Activated T-cell treated with anti-CD3 and anti-CD28 coated beads, Interleukin-2, amount 50 U/mL, for 72 hours (primary cell): ENCODE measurements at places on chromosomes 4 and X. TPM values are rescaled to one million over a fixed set of nuclear protein-coding genes. Genes with fewer than 3 reads are reported as not detected.

The SSX2B gene
- not detected for total RNA-seq

The CCDC160 gene
- total RNA-seq: not detected

The MYOZ2 gene
- total RNA-seq: not detected

The FAM184B gene
- total RNA-seq: not detected

DNA sequence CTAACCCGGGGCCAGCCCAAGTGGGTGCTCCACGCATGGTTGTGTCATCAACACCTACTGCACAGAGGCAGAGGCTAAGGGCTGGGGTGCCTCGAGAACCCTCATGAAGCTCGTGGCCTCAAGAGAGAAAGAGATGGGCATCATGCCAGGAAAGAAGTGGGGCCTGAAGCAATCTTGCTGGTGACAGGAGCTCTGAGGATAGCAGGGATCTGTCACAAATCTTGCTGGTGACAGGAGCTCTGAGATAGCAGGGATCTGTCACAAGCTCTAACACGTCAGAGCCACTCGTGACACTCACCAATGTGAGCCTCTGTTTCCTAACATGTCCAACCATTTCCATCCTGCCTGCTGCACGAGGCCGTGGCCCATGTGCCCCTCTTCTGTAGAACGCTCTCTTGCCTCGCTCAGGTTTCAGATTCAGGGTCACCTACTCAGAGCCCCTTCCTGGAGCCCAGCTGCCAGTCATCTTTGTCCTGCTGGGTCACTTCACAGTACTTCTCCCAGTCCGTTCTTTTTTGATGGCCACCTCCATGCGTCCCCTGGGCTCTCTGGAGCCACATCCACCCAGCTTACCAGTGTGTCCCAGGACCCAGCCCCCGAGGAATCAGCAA, 21.1 kb downstream of the PNMA6E start:
- no peaks in the 10 kb centered on the region for H3K4me1 ChIP-seq
- H3K27ac ChIP-seq: no peak overlapping the region
- H3K36me3 ChIP-seq: no peaks in the 10 kb centered on the region
- H3K27me3 ChIP-seq: peaks cover 8% of the 10 kb centered on the region
- DNase-seq: no peak

DNA sequence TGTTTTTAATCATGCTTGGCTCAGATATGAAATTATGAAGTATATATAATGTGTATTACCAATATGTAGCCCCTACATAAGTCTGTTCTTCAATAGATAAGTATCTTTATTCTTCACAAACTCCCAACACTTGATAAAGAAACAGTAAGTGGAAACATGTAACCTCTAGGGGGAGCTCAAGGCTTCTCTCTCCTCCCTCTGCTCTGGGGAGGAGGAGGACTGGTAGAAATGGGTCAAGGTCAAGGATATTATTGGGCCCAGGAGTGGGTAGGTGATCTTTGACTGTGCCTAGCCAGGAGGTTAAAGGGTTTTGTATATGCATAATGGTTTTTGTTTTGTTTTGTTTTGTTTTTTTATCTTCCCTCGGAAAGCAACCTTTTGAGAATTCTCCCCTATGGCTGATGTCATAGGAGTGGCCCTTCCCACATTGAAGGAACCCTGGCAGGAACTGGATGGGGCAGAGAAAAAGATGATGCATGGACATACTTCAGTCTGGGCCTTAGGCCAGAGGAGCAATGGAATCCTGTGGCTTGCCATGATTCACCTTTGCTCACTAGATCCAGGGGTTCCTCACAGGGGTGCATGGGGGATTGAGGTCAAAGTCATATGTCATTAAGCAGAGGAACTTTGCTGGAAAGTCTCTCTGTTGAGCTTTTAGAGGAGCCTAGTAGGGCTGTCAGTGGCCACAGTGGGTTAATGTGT, 460.3 kb downstream of the MID1IP1 start:
- H3K36me3 ChIP-seq: peaks cover 5% of the 10 kb centered on the region
- no peak for DNase-seq
- no peaks in the 10 kb centered on the region for H3K27me3 ChIP-seq
- H3K4me1 ChIP-seq: peaks cover 48% of the 10 kb centered on the region
- peak overlapping the region; percentile 27 for H3K4me3 ChIP-seq
- peak overlapping the region; percentile 38 for H3K27ac ChIP-seq

GRCh38 chrX:119292445-119292844, 56.4 kb downstream of the PGRMC1 start:
- no peak for DNase-seq
- H3K36me3 ChIP-seq: no peaks in the 10 kb centered on the region
- H3K4me1 ChIP-seq: no peaks in the 10 kb centered on the region
- no peak overlapping the region for H3K4me3 ChIP-seq
- no peak overlapping the region for H3K27ac ChIP-seq

- no peaks in the 10 kb centered on the region for H3K27me3 ChIP-seq
- no peaks in the 10 kb centered on the region for H3K36me3 ChIP-seq
- H3K4me3 ChIP-seq: no peak overlapping the region
These were observed 247.3 kb downstream of the PARM1 start for GRCh38 chr4:75180217-75180616.

GRCh38 chr4:69858690-69859089, 1.3 kb downstream of the SULT1E1 start:
- no peak overlapping the region for H3K27ac ChIP-seq
- peaks cover 1% of the 10 kb centered on the region for H3K36me3 ChIP-seq
- no peaks in the 10 kb centered on the region for H3K4me1 ChIP-seq
- DNase-seq: no peak
- H3K4me3 ChIP-seq: no peak overlapping the region

GRCh38 chr4:89619206-89619962, 217.6 kb downstream of the SNCA start:
- no peaks in the 10 kb centered on the region for H3K36me3 ChIP-seq
- H3K27ac ChIP-seq: peak overlapping the region; percentile 19
- H3K27me3 ChIP-seq: no peaks in the 10 kb centered on the region
- peaks cover 26% of the 10 kb centered on the region for H3K4me1 ChIP-seq
- no peak for DNase-seq

- H3K4me1 ChIP-seq: peaks cover 32% of the 10 kb centered on the region
- no peaks in the 10 kb centered on the region for H3K27me3 ChIP-seq
- H3K36me3 ChIP-seq: peaks cover 17% of the 10 kb centered on the region
- no peak overlapping the region for H3K27ac ChIP-seq
- no peak for DNase-seq
These were observed 177.0 kb downstream of the CAMK2D start for GRCh38 chr4:113584407-113585150.

DNA sequence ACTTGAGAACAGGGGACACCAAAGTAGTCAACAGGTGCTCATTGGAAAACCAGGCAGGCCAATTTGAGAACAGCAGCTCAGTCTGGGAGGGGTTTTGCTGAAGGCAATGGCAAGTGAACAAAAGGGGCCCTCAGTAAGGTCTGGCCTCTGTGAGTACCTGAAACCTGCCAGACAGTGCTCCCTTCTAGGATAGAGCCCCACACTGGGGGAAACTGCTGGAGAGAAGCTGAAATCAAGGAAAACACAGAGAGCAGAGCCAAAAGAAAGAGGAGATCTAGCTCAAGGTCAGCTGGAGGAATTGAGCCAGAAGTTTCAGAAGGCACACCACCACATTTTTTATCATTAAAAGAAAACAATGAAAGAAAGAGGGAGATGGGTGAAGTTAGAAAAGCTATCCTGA, 28.2 kb downstream of the PNMA6E start:
- no peak overlapping the region for H3K4me3 ChIP-seq
- H3K4me1 ChIP-seq: peaks cover 5% of the 10 kb centered on the region
- H3K27ac ChIP-seq: no peak overlapping the region
- H3K27me3 ChIP-seq: peaks cover 19% of the 10 kb centered on the region

DNA sequence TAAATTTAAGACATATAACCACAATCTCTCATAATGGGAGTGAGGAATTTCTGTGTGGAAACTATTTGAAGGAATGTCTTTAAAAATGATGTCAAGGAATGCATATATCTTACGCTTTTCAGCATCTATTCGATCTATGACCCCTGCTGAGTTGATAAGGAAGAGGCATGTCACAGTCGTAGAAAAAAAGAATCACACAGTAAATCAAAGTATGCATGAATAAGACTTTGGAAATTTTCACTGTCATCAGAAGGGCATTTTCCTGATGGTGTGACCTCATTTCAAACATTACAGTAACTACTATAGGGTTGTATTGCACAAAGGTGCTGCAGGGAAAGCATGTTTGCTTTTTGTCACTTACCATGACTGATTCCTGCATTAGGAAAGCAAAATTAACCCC, 41.5 kb downstream of the REELD1 start:
- no peak overlapping the region for H3K4me3 ChIP-seq
- no peaks in the 10 kb centered on the region for H3K27me3 ChIP-seq
- no peak for DNase-seq
- H3K4me1 ChIP-seq: no peaks in the 10 kb centered on the region
- H3K36me3 ChIP-seq: no peaks in the 10 kb centered on the region

GRCh38 chr4:78956975-78957374, 17.7 kb upstream of the PAQR3 start:
- H3K36me3 ChIP-seq: no peaks in the 10 kb centered on the region
- no peak overlapping the region for H3K4me3 ChIP-seq
- no peak overlapping the region for H3K27ac ChIP-seq
- H3K4me1 ChIP-seq: no peaks in the 10 kb centered on the region
- peaks cover 13% of the 10 kb centered on the region for H3K27me3 ChIP-seq

- peaks cover 2% of the 10 kb centered on the region for H3K36me3 ChIP-seq
- H3K27me3 ChIP-seq: no peaks in the 10 kb centered on the region
- H3K4me1 ChIP-seq: no peaks in the 10 kb centered on the region
These were observed 36.1 kb downstream of the DHRSX start for GRCh38 chrX:2464677-2465166.

DNA sequence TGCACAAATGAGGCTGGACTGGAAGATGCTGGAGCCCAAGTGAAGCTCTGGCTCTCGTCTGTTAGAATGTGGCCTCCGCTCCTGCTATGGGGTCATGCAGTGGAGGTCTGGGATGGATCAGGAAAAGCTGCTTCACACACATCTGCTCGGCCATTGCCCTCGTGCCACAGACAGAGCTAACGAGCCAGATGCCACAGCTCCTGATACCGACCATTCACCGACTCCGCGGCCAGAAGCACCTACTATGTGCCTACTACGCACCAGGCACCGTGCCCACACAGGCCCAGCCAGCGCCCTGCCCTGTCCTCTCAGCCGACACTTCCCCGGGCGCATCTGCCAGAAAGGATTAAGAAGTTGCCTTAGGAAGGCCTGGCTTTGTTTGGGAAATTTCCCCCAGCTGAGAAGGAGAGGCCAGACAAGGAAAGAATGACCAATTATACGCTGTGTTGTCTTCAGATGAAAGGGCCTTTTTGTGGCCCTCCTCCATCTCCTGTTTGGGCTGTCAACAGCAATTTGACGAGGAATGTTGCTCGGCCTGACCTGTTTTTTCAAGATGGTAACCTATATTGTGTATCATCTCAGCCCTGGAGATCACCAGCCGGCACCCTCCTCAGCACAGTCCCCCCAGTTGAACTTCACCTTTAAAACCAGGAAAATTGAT, 34.3 kb downstream of the HMX1 start:
- H3K27ac ChIP-seq: no peak overlapping the region
- H3K36me3 ChIP-seq: no peaks in the 10 kb centered on the region
- no peaks in the 10 kb centered on the region for H3K27me3 ChIP-seq
- no peak for DNase-seq
- no peaks in the 10 kb centered on the region for H3K4me1 ChIP-seq
- H3K4me3 ChIP-seq: no peak overlapping the region

DNA sequence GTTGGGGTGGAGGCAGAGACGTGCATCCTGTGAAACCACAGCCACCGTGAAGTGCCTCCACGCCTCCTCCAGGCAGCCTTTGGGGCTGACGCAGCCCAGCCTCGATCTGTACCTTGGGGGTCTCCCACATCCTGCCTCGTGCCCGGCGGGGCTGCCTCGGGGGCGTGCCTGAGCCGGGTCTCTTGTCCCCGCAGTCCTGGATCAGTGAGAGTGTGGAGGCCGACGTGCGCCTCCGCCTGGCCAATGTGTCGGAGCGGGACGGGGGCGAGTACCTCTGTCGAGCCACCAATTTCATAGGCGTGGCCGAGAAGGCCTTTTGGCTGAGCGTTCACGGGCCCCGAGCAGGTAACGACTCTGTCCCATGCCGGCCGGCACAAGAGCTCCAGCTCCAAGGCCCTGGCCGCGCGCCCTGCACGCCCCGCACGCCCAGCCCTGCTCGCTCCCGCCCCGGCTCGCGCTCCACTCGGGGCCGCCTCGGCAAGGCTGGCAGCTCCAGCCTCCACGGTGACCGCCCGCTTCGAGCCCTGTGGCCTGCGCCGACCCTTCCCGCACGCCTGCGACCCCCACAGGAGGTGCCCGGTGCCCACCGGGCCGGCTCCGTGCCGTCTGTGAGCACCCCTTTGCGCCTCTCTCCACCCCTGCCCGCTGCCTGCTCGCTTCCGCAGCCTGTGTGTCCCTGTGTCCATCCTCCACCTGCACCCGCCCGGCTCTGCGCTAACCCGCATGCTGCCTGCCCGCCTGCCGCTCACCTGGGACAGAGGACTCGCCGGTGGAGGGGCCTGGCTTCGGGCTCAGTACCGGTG, 9.8 kb downstream of the FGFR3 start:
- no peak overlapping the region for H3K27ac ChIP-seq
- DNase-seq: no peak
- H3K27me3 ChIP-seq: no peaks in the 10 kb centered on the region
- no peaks in the 10 kb centered on the region for H3K36me3 ChIP-seq
- H3K4me1 ChIP-seq: no peaks in the 10 kb centered on the region
- no peak overlapping the region for H3K4me3 ChIP-seq

GRCh38 chr4:38072578-38072977, 112.4 kb downstream of the PTTG2 start:
- peak overlapping the region; percentile 1 for H3K4me3 ChIP-seq
- no peak overlapping the region for H3K27ac ChIP-seq
- H3K4me1 ChIP-seq: peaks cover 54% of the 10 kb centered on the region
- H3K36me3 ChIP-seq: peaks cover 2% of the 10 kb centered on the region
- no peak for DNase-seq

DNA sequence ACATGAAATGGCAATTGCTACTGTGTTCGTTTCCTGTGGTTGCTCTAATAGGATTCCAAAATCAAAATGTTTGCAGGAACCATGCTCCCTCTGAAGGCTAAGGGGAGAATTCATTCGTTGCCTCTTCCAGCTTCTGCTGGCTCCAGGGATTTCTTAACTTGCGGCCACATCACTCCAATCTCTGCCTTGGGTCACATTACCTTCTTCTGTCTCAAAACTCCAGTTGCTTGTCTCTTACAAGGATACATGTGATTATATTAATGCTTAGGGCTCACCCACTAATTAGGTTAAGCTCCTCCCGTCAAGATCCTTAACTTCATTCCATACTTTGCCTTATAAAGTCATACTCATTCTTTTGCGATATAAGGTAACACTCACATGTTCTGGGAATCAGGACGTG, 208.4 kb downstream of the RBM46 start:
- H3K4me1 ChIP-seq: no peaks in the 10 kb centered on the region
- peaks cover 5% of the 10 kb centered on the region for H3K27me3 ChIP-seq
- H3K27ac ChIP-seq: no peak overlapping the region
- DNase-seq: no peak

- no peak overlapping the region for H3K27ac ChIP-seq
- no peaks in the 10 kb centered on the region for H3K4me1 ChIP-seq
- H3K4me3 ChIP-seq: no peak overlapping the region
- no peaks in the 10 kb centered on the region for H3K36me3 ChIP-seq
These were observed 1118.1 kb upstream of the PRKX start for GRCh38 chrX:4831574-4831973.

GRCh38 chr4:166012129-166013030, 139.3 kb downstream of the TLL1 start:
- H3K27me3 ChIP-seq: no peaks in the 10 kb centered on the region
- H3K4me1 ChIP-seq: no peaks in the 10 kb centered on the region
- no peak overlapping the region for H3K27ac ChIP-seq
- H3K4me3 ChIP-seq: no peak overlapping the region
